ENCODE measurements at places on chromosomes 4 and X.

GRCh38 chr4:76582074-76582816 lies 147.2 kb downstream of the SHROOM3 start:
- DNase-seq, result no peak

GRCh38 chrX:2715066-2715600 lies 24.0 kb downstream of the CD99 start:
- DNase-seq, result no peak

DNA sequence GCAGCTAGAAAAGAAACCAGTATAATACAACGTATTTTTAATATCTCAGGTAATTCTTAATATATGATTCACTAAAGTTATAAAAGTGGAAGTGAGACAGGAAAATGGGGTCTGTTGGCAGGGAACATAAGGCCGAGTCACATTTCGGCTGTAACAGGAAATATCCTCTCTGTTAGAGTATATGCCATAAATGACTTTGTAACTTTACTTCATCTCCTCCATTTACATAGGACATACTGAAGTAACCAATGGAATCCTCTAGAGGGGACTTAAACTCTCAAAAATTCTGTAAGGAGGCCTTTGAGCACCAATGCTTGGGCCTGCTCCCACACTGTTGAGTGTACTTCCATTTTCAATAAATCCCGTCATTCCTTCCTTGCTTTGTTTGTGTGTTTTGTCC lies 71.3 kb downstream of the ANKRD17 start:
- no peak for DNase-seq

GRCh38 chr4:120682981-120683380 lies 239.5 kb downstream of the PRDM5 start:
- no peak for DNase-seq

DNA sequence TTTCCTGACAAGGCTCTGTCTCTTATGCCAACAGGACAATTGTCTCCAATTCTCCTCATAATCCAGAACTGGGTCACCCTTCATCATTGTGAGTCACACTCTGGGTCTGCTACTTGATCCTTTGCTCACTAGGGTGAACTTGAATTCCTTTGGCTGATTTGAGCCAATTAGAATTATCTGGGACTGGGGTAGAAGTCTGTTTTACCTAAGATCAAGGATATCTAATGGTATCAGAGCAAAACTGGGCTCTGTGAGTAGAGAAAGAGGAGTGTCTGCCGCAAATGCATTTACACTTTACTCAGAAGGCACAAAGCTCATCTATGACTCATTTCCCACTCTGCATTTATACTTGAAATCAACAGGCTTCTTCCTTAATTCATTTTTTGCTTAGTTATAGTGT lies 72.6 kb downstream of the PITX2 start:
- DNase-seq, result no peak

DNA sequence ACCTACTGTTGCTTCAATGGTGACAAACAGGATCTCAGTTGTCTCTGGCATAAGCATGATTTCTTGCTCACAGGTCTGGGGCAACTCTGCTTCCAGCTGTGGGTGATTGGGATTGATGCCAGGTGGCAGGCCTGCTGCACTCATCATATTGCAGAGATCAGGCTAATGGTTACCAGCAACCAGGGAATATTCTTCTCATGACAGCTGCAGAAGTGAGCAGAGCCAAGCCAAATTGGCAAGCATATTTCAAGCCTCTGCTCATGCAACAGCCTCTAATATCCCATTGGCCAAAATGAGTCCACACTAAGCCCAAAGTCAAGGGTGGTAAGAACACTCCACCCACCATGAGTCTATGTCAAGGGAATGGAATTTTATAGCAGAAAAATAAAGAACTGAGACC lies 26.7 kb upstream of the TBC1D19 start:
- no peak for DNase-seq

Data from NCI-H2081 (cell line).